ENCODE measurements at places on chromosomes 16 and 17.

DNA sequence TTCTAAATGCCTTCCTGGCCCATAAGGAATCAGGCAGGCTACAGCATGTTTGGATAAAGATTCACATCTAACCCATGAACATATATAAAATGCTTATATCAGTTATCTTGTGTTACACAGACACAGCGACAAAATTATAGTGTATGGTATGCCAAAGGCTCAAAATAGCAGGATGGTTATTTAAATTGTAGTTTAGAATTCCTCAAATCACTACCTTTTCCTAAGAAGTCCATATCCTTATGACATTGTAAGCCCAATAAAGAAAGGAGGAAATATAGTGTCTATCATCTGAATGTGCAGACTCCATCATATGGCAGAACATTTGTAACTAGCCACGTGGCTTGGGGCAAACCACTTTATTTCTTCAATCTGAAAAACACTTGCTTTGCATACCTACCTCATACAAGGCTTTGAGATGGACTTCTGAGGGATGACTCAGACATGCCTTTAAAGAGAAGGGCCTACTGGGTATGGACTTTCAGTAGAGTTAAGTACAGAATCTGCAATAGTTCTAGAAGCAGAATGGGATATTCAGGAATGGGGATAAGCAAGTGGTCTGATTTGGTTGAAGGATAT is 12.1 kb upstream of the DHX8 start:
- no peak for DNase-seq

DNA sequence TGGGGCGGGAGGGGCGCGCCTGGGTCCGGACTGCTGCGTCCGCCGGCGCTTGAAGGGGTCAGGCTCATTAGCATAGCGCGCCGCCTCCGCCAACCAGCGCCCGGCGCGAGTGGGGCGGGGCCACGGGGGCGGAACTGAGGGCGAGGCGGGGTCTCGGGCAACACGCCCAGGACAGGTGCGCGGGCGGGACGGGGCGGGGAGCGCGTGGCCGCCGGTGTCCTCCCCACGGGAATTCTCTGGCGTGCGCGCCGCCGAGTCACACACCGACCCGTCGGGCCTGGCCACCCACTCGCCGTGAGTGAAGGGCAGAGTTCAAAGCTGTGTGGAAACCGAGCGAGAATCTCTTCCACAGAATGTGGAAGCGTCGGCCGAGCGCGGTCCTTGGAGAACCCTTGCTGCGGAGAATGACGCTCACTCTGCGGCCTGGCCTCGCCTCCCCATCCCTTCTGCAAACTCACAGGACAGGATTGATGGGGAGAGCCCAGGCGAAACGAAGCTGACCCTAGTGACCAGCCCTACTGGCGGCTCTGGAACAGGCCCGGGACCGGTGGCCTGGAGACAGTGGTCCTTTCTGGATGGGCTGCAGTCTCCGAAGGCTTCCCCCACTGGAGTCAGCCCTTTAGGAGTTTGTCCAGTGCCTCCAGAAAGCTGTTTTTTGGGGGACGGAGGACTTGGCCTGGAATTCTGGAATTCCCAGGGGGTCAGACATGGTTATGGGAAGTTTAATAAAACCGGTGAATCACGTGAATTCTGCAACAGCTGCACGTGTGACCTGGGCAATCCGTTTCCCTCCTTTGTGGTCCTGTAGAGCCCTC is at the start of gene SNAI3:
TSS of gene SNAI3 (minus strand) at position 69 of the 815 bp plus-strand sequence. CDS start 101 bp downstream, outside the sequence.
- DNase-seq = peak; percentile 77

GRCh38 chr16:20612551-20613480 is 36.6 kb upstream of the ACSM2B start:
- DNase-seq = no peak

GRCh38 chr16:65176603-65177002 is 54.7 kb upstream of the CDH11 start:
- DNase-seq = no peak

DNA sequence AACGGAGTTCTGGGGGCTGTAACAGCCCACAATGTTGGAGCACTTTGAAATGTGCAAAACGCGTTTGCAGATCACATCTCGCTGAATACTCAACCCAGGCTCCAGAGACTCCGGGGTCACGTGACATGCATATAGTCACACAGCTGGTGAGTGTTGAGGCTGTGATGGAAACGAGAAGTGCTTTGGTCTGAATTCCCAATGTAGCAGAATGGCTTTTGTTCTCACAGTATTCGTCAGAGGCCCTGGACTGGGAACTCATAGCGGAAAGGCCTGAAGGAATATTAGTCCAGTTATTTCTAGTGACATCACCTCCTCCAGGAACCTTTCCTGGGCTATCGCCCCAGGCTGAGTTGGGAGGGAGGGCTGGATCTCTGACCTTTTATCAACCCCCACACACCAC is 95.8 kb upstream of the CRHR1 start:
- DNase-seq = no peak

DNA sequence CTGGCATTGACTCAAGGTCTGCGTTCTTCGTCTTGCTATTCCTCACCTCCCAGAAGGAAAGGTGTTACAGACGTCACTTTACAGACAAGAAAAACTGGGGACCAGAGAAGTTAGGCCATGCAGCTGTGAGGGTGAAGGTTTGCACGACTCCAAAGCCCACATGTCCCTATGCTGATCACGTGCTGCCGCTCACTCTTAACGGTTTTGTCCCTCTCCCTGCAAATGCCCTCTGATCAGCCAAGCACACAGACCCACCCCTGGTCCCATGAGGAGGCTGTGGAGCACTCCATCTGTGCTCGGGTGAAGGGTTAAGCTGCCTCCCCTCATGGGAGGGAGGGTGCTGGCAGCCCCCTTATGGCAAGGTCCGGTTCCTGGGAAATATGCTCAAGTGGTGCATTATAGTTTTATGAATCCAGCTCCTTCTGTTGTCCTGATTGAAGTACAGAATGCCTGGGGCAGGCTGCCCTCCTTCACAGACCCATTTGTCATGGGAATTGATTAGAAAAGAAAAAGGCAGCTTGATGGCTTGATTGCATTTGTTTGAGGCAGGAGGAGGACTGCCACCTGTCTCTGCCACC is 18.8 kb downstream of the CCDC182 start:
- DNase-seq = no peak

DNA sequence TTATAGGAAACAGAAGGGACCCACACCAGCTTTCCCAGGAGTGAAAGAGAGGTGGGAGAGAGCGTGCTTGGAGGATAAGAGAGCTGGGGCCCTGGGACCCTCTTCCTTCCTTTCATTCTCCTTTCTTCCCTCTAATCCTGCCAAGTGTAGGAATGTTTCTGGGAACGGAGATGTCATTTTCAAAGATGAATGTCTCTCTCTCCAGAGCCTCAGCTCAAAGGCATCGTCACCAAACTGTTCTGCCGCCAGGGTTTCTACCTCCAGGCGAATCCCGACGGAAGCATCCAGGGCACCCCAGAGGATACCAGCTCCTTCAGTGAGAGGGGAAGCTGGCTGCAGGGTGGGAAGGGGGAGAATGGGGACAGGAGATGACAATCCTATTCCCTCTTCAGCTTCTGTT is 2.0 kb downstream of the FGF11 start:
- no peak for DNase-seq
